Activated CD4-positive, alpha-beta T cell treated with anti-CD3 and anti-CD28 coated beads for 4 hours (primary cell): ENCODE measurements at places on chromosomes 11 and 22.

- DNase-seq = no peak
Observed at GRCh38 chr11:58193391-58193790, 4.5 kb downstream of the OR9Q2 start.

DNA sequence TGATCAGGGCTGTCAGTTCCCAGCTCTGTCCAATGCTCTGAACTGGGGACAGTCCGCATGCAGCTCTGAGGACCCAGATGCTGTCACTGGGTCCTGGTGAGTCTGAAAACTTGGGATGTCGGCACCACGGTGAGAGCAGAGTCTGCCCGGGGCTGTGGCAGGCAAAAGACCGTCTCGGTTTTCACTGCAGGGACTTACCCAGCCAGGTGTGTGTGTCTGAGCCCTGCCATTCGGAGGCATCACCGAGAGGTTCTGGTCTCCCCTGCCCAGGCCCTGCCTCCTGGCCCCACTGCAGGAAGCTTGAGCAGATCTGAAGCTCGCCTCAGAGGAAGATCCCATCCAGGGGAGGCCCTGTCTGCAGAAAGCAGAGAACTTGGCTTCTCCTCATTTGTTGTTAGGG lies 5.2 kb downstream of the TP53AIP1 start:
- no peak for DNase-seq

- no peak for DNase-seq
Observed at GRCh38 chr11:131108760-131109159, 192.5 kb upstream of the SNX19 start.

DNA sequence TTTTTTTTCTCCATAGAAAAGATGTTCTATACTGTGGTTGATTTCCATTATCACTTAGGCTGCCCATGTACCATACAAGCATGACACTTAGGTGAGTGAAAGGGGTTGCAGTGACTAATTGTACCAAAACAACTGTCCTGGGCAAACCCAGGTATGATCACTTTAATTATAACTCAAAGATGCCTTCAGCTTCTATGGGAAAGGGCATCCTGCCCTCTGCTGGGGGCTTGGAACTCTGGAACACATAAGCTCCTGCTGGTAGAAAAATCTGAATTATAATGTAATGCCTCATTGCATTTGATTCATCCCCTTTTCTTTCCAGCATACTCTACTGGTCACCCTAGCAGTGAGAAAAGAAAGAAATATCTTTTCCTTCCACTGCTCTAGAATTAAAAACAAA lies 206.3 kb downstream of the DDX10 start:
- DNase-seq = no peak

- no peak for DNase-seq
Observed at GRCh38 chr11:134939031-134939430, 527.0 kb upstream of the B3GAT1 start.
